T follicular helper cell (primary cell): ENCODE measurements at places on chromosomes 5 and 9.

- DNase-seq = no peak
These were observed 1.8 kb upstream of the LNPEP start for GRCh38 chr5:96933764-96934707.

DNA sequence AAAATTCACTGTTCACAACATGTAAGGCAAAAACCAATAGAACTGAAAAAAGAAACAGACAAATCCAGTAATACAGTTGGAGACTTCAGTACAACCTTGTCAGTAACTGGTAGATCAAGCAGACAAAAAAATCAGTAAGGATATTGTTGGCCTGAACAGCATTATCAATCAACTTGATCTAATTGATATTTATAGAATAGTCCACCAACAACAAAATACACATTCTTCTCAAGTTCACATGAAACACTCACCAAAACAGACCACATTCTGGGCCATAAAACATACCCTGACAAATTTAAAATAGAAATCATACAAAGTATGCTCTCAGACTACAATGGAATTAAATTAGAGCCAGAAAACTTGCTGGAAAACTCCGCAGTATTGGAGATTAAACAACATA is 56.8 kb downstream of the DTWD2 start:
- DNase-seq = no peak

DNA sequence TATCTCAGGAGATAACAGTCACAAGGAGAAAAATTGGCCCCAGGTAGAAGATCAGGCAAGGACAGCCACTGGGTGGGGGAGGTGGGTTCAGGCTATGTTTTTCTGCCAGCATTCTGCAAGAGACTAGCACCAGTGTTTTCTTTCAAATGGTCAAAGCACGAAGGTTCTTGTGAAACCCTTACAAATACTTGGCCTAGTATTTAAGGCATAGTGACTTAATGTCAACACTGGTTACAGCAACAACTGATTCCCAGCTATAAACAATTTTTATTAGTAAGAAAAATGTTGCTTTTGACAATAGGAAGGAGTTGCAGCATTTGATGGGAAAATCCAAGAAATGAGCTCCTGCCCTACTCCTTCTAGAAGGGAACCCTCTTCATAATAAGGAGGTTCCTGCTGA is 349.6 kb downstream of the SLIT3 start:
- DNase-seq = no peak

- no peak for DNase-seq
These were observed 57.6 kb downstream of the PTCH1 start for GRCh38 chr9:95459178-95459577.

- DNase-seq = no peak
These were observed 13.5 kb upstream of the NIPAL4 start for GRCh38 chr5:157446412-157446935.

DNA sequence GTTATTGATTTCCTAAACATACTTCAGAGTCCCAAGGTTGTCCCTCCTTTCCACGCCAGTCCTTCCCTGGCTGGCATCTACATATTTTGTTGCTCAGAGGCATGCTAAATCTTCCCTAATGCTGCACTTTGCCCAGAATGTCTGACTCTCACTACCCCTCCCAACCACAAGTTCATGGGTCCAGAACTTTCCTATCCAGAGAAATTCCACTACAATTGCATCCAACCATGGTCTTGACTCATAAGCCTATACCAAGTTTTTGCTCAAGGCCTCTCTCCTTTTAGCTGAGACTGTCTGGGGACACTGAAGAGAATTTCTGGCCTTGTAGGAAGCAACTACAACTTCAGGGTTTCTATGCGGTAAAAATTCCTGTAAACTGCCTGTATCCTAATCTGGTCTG is 206.3 kb downstream of the BNC2 start:
- no peak for DNase-seq

DNA sequence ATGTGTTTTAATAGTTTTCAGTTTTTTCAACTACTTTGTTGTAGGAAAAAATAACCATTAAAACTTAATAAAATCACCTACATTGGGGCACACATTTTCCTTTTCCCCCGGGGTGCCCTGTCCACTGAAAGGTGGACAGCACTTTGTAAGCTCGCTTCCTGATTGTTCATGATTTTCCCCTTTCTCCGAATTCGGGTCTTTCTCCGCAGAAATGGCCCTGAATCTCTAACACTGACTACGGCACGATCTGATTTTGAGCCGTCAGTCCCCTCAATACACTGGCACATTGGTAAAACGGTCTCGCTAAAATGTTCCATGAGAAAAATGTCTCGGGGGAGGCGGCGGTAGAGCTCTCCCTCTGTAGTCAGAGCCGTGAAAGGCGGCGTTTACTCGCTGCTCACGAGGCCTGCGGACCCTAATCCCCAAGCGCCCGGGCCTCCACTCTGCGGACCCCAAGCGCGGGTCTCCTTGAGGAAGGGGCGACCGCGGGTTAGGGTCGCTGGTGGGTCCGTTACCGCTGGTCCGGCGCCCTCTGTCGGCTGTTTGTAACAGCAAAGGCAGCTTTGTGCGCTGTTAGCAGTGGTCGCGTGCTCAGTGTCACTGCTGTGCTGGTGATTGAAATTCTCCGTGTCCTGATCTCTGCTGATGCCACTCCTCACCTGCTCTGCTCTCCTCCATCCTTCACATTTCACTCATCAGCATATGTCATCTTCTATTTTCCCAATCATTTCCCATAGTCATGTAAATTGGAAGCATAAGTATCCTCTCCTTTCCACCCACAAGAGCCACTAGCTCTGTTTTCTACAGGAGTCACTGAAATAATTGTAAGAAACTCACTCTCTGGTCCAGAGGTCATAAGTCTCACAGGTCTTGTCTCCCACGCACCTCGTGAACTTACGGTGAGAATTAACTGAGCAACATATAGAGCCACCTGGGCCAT is 10.8 kb upstream of the IFNA2 start:
- DNase-seq = peak; percentile 35

DNA sequence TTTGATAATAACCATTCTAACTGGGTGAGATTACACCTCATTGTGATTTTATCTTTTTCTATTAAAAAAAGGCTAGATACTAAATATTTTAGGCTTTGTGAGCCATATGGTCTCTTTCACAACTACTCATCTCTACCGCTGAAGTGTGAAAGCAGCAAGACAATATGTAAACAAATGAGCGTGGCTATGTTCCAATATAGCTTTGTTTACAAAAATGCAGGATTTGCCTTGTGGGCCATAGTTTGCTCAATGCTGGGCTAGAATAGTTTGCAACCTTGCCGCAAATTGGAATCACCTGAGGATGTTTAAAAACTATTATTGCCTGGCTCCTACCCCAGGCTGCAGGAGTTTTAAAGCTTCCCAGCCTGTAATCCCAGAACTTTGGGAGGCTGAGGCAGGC is 10.2 kb upstream of the GPR150 start:
- no peak for DNase-seq

- DNase-seq = no peak
These were observed 16.2 kb downstream of the MTX3 start for GRCh38 chr5:79974886-79975285.

DNA sequence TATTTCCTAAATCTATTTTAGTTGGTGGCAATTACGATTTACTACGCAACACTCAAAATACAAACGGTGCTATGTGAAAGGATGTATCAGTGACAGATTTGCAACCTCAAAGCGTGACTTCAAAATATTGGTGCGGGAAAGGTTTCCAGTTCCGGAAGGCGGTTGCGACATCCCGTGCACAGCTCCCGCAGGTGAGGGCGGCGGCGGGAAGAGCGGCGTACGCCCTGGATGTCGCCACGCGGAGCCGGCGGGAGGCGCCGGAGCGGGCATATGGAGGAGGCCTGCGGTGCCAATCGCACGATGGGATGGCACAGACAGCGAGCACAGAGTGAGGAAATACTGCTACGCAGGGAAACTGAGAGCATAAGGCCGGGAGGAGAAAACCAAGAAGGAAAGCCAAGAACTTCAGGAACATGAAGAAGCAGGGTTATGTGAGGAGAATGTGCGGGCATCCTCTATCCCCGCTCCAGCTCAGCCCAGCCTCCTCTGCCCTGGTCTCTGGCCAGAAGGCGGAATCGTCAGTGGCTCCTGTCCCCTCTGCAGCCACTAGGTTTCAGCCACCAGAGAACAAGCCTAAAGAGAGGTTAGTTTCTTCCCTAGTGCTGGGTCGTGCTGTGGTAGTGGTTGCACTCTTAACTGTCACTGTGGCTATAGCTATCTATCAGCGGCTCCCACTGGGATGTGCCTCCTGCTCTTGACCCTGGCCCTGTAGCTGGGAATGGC is 378.1 kb upstream of the TLE4 start:
- DNase-seq = no peak

DNA sequence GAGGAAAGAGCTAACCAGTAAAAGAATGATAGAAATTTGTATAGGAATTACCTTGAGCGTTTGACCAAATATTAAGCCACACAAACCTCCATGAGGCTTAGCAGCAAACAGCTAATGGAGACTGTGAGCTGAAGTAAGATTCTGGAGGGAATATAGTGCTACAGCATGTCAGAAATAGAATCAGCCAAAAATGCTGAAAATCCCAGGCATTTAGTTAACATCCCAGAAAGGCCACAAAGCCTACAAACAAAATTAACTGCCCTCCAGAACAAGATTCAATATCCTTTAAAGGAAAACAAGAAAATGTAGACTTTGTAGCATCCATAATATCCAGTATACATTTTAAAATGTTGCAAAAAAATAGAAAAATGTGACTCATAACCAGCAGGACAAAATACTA is 257.8 kb upstream of the TUSC1 start:
- DNase-seq = no peak

DNA sequence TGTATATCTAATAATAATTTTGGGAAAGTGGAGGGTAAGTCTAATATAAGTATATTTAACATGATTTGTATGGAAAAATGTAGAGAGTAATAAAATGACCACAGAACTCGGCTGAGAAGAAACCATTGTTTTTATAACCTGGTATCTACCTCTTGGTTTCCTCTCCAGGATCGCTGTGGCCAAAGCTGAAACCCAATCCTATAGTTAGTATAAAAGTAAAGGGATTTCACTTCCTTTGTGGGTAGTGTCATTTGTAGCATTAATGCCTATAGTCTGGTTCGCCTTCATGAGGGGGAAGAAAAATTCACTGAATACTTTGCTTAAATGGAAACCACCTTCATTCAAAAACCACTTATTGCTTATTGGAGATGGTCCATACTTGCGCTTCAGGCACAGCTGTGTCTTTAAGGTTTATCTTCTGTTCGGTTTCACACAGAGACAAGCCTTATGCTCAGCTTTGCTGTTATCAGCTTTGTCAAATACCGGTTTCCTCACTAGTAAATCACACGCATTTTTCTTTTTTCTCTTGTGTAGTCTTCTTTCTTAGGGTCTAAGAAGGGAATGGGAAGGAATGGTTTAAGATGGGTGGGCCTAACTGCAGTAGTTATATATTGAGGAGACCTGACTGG is 12.1 kb downstream of the PIK3R1 start:
- DNase-seq = no peak

GRCh38 chr5:179393078-179393477 is 47.8 kb upstream of the ADAMTS2 start:
- DNase-seq = no peak

GRCh38 chr5:141800617-141801016 is 77.6 kb downstream of the PCDH1 start:
- DNase-seq = no peak

GRCh38 chr9:75788006-75788634 is 102.4 kb upstream of the PCSK5 start:
- DNase-seq = no peak
